ENCODE measurements at places on chromosomes 13 and 19.

DNA sequence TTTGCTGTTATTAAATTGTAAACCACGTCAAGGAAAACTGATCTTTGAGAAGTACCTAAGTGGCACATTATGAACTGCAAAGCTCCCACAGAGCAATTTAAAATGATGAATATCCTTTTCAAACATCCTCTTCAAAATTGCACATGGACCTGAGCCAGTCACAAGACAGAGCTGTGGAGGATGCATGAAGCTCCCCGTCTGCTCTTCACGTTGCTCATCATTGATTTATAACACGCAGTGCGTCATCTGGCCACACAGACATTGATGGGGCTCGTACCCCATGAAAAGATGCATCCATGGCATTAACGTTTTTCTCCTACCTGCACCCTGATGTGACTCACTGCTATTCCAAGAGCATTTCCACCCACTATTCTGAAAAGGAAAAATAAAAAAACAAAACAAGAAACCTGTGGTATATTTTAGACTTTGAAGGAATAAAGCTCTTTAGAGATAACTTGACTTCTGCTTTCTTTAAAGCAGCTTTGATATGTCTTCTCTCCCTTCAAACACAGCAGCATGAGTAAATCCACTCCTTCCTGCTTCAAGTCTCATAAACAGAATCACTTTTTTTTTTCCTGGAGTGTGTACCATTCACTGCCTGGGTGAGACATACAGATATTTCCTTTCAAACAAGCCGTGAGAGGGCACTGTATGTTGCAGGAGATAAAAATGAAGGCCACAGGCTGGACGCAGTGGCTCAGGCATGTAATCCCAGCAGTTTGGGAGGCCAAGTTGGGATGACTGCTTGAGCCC is 7.2 kb upstream of the SERTM1 start:
- DNase-seq, result no peak

DNA sequence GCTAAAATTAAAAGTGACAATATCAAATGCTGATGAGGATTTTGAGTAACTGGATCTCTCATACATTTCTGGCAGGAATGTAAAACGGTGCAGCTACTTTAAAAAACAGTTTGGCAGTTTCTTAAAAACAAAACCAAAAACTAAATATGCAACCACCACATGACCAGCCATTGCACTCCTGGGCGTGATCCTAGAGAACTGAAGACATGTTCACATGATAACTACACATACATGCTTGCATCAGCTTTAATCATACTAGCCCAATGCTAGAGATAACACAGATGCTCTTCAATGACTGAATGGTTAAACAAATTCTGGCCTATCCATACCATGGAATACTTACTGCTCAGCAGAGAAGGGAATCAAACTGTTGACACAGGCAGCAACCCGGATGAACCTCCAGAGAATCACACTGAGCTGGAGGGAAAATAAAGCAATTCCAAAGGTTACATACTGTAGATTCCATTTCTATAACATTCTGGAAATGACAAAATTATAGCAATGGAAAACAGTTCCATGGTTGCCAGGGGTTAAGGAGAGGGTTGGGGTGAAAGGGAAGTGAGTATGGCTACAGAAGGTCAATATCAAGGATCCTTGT is 25.5 kb upstream of the NAXD start:
- DNase-seq, result no peak

GRCh38 chr13:93690139-93690538 is 463.5 kb downstream of the GPC6 start:
- no peak for DNase-seq

DNA sequence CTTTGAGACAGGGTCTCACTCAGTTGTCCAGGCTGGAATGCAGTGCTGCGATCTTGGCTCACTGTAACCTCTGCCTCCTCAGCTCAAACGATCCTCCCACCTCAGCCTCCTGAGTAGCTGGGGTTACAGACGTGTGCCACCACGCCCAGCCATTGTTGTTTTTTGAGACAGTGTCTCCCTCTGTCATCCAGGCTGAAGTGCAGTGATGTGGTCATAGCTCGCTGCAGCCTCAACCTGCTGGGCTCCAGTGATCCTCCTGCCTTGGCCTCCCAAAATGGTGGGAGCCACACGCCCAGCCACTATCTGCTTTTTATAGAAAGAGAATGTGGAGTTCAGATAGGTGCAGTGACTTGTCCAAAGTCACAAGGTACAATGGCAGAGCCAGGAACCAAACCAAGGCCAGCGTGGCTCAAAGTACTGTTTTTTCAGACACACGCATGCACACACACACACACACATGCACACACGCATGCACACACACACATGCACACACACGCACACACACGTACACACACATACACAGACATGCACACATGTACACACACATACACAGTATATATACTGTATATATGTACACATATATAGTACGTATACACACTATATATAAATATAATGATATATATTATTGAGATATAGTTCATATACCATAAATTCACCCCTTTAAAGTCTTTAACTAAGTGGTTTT is 6.6 kb downstream of the GADD45B start:
- no peak for DNase-seq

DNA sequence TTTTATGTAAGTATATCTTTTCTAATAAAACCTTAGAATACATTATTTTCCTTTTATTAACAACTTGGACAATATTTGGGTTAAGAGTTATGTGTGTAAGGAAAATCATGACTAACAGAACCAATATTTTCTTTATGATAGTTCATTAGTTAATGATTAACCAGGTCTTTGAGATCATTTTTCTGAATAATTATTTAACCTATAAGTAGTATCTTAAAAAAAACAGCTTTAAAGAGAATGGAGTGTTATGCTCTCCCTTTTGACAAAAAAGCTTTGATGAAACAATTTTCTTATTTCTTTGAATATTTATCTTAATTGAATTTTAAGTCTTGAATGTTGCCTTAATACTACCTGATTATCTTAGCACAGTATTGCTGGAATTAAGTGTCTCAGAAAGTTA is 3.8 kb downstream of the SLAIN1 start:
- no peak for DNase-seq

DNA sequence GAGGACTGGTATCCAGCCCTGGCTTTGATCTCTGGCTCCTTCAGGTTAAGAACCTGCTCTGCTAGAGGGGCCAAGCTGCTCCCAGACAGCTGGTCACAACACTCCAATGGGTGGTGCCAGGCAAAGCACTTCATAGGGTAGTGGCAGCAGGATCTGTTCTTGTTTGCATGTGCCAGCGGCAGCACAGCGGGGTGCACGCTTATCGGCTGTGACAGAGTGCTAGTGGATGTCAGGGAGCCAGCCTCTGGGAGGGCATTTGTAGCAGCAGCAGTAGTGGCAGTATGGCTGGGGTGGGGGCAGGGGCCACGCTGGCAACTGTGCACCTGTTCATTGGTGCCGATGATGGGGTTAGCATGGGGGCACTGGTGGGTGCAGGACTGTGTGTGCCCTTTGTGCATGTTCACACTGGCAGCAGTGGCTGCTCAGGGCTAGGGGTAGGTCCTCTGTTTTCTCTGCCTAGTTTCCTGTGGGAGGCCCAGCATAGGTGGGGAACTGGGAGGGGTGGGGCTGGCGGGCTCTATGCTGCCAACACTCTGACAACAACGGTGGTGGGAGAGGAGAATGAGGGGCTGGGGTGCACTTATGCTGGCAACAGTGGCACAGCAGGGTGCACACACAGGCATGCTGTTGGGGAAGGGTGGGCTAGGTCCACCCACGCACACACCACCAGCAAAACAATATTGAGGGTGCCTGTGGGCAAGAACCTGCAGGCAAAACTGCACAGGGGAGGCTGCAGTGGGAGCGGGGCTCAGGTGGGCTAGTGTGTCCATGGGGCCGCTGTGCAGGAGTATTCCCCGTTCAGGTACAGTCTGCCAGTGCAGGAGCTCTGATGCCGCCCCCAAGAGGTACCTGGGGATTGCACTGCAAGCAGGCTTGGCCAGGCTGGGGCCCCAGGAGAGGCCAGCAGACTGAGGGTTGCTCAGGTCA is 19.3 kb downstream of the AP1M1 start:
- DNase-seq, result peak; percentile 90

- DNase-seq, result no peak
These were observed 4.5 kb upstream of the NDUFB7 start for GRCh38 chr19:14576363-14576762.

- DNase-seq, result no peak
These were observed 41.9 kb downstream of the ADPRHL1 start for GRCh38 chr13:113411216-113412023.

- DNase-seq, result no peak
These were observed 9.5 kb upstream of the MED26 start for GRCh38 chr19:16637535-16637934.

- no peak for DNase-seq
These were observed 466.4 kb upstream of the ARGLU1 start for GRCh38 chr13:107034236-107034872.

DNA sequence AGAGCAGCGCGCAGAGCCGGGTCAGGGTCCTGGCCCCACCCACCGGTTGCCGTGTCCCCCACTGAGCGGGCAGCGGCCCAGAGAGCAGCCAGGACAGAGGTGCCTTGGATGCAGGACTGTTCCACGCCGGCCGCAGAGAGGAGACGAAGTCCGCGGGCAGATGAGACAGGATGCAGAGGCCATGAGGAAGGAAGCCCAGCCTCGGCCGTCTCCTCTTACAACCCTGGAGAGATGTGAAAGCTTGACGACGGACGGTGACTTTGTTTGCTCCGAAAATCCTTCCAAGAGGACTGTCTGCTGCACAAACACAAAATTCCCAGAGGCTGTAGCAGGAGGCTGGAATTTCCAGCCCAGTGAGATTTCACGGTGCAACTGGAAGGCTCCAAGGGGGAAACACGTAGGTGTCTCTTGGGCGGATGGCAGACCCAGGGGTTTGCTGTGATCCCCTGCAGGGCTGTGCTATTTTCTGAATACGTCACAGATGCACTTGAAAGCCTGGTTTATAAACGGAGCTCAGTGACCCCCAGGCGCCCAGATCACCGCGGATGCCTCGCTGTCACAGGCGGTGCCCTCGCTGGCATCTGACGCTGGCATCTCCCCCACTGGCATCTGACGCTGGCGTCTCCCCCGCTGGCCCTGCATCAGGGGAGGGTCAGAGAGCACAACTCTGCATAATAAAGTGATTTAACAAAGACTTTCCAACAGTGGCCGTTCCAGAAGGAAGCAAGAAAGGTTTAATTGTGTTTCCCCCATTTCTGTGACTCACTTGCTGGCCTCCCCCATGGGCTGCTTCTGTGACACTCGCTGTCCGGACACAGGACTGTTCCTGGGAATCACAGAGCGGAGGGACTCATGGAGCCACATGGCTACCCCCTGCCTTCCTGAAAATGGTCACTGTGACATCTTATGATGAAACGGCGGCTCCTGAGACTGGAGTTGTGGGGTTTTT is 62.0 kb upstream of the C13orf46 start:
- no peak for DNase-seq

GRCh38 chr19:489418-490196 is 6.7 kb upstream of the MADCAM1 start:
- no peak for DNase-seq

DNA sequence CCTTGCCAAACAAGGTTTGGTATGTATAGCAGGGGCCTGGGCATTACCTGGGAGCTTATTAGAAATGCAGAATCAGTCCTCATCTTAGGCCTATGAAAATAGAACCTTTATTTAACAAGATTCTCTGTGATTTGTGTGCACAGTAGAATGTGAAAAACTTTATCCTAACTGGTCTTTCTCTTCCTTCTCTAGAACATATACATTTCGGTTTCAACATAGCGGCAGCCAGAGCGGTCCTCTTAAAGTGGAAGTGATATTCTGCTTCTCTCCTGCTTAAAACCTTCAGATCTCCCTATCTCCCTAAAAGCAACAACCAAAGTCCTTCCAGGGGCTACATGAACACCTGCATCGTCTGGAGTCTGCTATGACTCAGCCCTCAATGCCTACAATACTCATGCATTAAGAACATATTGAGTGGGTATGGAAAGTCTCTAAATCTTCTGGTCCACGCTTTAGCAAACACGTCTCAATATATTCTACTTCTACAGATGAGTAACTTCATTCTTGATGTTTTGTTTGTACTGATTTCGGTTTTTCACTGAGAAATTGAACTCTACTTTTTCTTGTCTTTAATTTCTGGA is 84.5 kb downstream of the SPRY2 start:
- DNase-seq, result no peak

DNA sequence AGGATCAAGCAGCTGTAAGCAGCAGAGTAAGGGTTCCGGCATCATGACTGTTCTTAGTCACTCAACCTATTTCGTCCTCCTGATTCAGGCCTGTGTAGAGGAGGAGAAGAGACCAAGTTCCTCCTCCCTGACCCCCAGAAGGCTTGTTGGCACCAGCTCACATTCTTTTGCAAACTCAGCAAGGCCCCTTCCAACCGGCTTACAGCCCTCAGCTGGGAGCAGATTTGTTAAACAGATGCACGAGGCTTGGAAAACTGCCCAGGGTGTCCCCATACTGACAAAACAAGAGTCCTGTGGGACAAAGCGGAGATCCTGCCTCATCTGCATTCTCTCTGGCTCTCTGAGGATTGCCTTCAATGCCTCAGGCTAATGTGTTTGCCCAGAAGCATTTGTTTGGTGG is 113.2 kb upstream of the SOX21 start:
- peak; percentile 44 for DNase-seq

DNA sequence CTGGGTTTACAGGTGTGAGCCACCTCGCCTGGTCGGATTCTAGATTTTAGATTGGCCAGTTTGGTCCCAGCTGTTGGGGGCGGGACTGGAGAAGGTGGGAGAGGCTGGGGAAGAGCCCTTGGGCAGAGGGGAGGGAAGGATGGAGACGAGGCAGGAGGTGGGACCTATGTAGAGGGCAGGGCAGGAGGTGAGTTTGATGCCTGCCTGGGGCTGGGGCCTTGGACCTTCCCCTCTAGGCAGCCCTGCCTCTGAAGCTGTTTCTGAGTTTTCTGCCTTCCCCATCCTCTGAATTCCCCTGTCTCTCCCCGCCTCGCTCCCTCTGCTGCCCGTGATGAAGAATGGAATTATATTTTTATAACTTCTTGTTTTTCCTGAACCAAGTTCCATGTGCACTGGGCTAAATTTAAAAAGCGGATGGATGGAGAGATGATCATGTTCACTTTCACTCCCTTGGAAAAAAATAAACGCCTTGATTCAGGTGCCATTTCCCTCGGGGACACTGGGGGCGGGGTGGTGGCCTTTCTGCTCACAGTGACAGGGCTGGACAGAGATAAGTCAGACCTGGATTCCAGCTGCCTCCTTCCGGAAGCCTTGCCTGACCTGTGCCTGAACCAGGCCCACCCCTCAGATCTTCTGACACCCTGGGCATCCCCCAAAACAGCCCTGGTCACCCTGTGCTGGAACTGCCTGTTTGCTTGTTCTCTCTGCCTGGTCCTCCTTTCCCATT is 16.5 kb upstream of the TNFAIP8L1 start:
- no peak for DNase-seq

GRCh38 chr19:44658069-44658733 is 13.1 kb upstream of the CEACAM19 start:
- DNase-seq, result no peak

GRCh38 chr13:21676611-21677021 is 5.7 kb downstream of the FGF9 start:
- DNase-seq, result no peak

DNA sequence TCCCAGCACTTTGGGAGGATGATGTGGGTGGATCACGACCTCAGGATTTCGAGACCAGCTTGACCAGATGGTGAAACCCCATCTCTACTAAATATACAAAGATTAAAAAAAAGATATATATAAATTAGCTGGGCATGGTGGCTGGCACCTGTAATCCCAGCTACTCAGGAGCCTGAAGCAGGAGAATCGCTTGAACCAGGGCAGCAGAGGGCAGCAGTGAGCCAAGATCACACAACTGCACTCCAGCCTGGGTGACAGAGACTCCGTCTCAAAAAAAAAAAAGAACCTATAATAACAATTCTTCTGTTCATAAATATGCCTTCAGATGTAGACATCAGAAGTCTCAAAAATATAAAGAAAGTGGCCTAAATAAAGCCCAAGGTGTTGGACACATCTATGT is 7.6 kb downstream of the ZNF737 start:
- no peak for DNase-seq
